Activated CD4-positive, alpha-beta T cell treated with anti-CD3 and anti-CD28 coated beads, Interleukin-2, amount 10 ng/mL, durations not matched to agents 7 days and 5 days (primary cell): ENCODE measurements at places on chromosomes 5 and 9. TPM values are rescaled to one million over a fixed set of nuclear protein-coding genes. Genes with fewer than 3 reads are reported as not detected.

- no peak for DNase-seq
These were observed 602.6 kb upstream of the DAB2 start for GRCh38 chr5:40027400-40027799.

The SARDH gene
- 1.9 TPM for total RNA-seq

The SYNPO gene
- total RNA-seq = 0.08 TPM

- no peak for DNase-seq
These were observed 354.5 kb upstream of the IZUMO3 start for GRCh38 chr9:24900179-24900578.

The PTGDS gene
- 24.0 TPM for total RNA-seq

The TICAM2 gene
- 1.1 TPM for total RNA-seq

DNA sequence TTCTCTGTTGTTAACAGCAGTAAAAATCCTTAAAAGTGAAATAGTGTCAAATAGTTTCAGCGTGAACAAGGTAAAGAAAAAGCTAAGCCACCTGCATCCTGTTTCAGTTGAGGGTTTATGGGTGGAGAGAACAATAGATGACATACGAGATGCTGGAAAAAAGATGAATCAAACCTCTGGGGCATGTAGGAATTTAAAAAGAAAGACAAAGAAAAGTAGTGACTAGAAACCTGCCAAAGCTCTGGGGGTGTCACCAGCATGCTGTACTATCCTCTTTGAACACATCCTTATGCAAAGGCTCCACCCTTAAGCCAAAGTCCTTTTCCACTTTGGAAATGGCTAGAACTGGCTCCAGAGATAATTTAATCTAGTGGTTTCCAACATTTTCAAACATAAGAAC lies 22.2 kb downstream of the SCAI start:
- no peak for DNase-seq

DNA sequence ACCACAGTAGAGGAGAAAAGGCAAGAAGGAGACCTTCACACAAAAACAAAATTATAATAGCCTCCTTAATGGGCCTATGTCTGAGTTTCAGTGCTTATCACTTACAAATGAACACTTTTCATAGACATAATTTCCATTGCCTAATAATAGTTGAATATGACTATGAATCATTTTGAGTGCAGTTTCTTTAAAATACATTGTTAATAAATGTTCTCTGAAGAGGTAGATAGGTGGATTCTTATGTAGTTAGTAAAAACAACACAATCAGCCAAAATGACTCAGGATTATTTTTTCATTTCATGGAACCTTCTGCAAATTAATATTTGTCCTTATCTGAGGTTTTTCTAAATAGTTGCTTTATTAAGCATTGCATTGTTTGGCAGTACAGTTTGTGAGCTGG lies 45.6 kb downstream of the DAPK1 start:
- DNase-seq = no peak

The CYSRT1 gene
- total RNA-seq = 0.72 TPM

The NR2F1-AS1 gene
- total RNA-seq = not detected

GRCh38 chr9:91867740-91868139 lies 82.3 kb downstream of the ROR2 start:
- no peak for DNase-seq

- DNase-seq = no peak
These were observed 111.1 kb downstream of the TLR4 start for GRCh38 chr9:117815315-117815714.

GRCh38 chr5:139745132-139745799 lies 50.3 kb upstream of the PSD2 start:
- DNase-seq = no peak

The WWC1 gene
- total RNA-seq = 0.04 TPM

- DNase-seq = no peak
These were observed 7.3 kb downstream of the ARAP3 start for GRCh38 chr5:141674747-141675146.

- DNase-seq = no peak
These were observed 43.0 kb downstream of the LHFPL2 start for GRCh38 chr5:78605611-78606010.

The FAM114A2 gene
- 19.1 TPM for total RNA-seq

The STC2 gene
- 11.7 TPM for total RNA-seq

DNA sequence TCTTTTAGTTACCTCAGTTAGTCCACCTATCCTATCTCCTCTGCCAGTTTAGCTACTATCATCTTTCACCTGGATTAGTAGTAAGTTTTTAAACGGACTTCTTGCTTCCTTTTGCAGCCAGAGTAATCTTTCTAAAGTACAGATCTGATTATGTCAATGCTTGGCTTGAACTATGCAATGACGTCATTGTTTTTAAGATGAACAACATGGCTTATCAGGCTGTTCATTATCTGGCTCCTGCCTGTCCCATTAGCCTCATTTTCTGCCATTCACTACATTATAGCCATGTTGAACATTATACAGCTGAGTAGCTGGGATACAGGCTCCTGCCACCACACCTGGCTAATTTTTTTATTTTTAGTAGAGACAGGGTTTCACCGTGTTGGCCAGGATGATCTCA lies 98.7 kb downstream of the RANBP17 start:
- no peak for DNase-seq

The SLC27A6 gene
- not detected for total RNA-seq

- DNase-seq = no peak
These were observed 161.1 kb downstream of the TARS1 start for GRCh38 chr5:33601881-33602280.

GRCh38 chr9:13878241-13878711 lies 435.7 kb downstream of the NFIB start:
- DNase-seq = no peak

- DNase-seq = peak; percentile 86
These were observed 679 bp upstream of the KDM4C start for GRCh38 chr9:6757132-6757455.

DNA sequence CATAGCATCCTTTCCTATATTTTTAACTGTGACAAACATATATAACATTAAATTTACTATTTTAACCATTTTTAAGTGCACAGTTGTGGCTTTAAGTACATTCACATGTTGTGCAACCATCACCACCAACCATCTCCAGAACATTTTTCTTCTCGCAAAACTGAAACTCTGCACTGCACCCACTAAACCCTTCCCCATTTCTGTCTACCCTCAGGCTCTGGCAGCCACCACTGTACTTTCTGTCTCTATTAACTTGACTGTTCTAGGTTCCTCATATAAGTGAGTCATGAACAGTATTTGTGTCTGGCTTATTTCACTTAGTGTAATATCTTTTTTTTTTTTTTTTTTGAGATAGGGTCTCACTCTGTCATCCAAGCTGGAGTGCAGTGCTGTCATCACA lies 25.5 kb downstream of the KCNMB1 start:
- DNase-seq = no peak

GRCh38 chr9:23537192-23538066 lies 288.6 kb downstream of the ELAVL2 start:
- DNase-seq = no peak

The GARIN3 gene
- total RNA-seq = not detected

The OR1J1 gene
- total RNA-seq = not detected

DNA sequence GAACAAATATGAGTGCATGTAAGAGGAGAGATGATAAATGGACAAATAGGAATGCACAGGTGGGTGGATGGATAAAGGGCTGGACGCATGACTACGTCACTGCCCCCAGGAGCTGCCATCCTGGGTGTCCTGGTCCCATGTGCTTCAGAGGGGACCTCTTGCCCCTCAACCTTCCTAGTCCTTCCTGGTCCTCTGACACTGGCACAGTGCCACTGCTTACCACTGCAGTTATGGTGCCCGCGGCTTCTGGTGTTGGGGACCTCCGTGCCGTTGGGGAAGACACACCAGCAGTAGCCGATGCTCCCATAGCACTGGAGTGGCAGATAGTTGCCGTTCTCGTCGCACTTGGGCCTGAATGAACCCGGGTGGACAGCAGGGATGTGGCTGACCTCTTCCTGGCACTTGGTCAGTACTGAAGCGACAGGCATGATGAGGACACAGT lies 9.8 kb downstream of the CD74 start:
- no peak for DNase-seq

- no peak for DNase-seq
These were observed 22.7 kb downstream of the MED27 start for GRCh38 chr9:132056717-132057560.

- no peak for DNase-seq
These were observed 108.4 kb downstream of the PSD2 start for GRCh38 chr5:139903795-139904565.

GRCh38 chr9:95731876-95732275 lies 143.6 kb upstream of the ERCC6L2 start:
- no peak for DNase-seq

DNA sequence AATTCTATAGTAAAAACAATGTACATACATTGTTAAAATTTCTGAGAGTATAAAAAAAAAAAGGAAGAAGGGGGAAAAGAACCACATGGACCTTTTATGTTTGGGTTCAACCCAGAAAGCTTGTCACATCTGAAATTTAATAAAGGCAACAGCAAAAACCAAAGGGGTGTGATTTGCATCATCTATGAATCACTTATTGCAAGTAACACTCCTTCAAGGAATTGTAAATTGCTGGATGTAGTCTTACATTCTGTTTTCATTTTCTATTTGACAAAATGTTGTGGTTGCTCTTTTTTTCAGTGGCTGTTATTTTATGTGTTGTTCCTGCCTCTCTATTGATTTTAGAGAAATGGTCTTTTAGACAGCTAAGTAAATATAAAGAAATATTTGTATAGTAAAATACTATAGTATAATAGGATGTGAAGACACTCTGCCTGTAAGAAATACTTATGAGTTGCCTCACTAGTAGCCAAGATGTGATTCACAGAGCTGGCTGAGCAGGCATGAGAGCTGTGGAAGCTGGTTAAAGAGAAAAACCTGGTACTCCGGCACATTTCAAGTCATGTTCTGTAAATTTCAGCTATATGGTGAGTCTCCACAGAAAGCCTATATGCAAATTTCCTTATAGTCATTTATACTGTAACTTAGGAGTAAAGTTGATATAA lies 131.1 kb upstream of the CNTLN start:
- no peak for DNase-seq

- no peak for DNase-seq
These were observed 291.2 kb downstream of the ARHGAP26 start for GRCh38 chr5:143061161-143061945.

The RNF224 gene
- total RNA-seq = not detected

The OR1J2 gene
- not detected for total RNA-seq

GRCh38 chr5:117547192-117547591 lies 972.6 kb upstream of the SEMA6A start:
- DNase-seq = no peak

- no peak for DNase-seq
These were observed 3.3 kb upstream of the PURA start for GRCh38 chr5:140110646-140110957.

- DNase-seq = no peak
These were observed 80.6 kb downstream of the FBXO4 start for GRCh38 chr5:42005561-42006153.

The BAAT gene
- not detected for total RNA-seq

- no peak for DNase-seq
These were observed 156.1 kb upstream of the ADAMTSL1 start for GRCh38 chr9:18317896-18318295.

- DNase-seq = no peak
These were observed 227.3 kb upstream of the ITGA1 start for GRCh38 chr5:52560366-52560765.

- DNase-seq = no peak
These were observed 373.1 kb upstream of the WWC1 start for GRCh38 chr5:167918184-167918812.

DNA sequence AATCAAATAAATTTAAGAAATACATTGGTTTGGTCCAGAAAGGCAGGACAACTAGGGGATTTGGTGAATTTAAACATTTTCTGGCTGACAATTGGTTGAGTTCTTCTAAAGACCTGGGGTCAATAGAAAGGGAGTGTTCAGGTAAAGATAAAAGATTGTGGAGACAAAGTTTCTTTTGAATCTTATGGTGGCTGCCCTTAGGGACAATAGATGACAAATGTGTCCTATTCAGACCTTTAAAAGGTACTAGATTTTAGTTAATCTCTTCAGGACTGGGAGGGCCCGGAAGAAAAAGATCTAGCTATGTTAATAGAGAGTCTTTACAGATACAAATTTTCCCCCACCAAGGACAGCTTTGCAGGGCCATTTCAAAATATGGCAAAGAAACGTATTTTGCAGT lies 35.9 kb downstream of the PLEKHG4B start:
- DNase-seq = no peak

DNA sequence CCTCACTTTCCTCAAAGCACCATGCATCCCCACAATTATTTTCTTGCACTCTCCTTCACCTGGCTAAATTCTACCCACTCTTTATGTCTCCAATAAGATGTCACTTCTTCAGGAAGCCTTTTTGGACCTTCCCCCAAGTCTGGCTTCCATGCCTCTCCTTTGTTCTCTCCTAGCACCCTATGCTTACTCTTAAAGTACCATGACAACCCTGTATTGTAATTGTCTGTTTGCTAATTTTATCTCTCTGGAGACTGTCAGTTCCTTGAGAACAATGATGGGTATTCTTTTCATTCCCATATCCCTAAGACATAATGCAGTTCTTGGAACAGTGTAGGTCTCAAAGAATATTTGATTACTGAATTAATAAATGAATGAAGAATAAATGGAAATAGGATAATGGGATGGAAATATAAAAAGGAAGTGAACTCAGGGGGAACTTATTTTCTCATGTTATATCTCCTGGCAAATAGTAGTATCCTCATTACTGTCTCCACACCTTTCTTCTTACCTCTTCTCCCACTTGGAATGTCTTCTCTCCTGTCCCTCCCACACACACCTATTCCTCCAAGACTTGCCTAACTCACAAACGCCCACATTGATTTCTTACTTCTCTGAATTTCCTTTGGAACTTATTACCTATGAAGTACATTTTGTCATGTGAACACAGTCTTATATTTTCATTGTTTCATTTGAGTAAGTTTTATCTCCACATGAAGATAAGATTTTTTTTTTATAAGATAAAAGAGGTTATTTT lies 499.1 kb downstream of the NFIB start:
- DNase-seq = no peak

GRCh38 chr5:129125819-129126218 lies 31.3 kb downstream of the ISOC1 start:
- DNase-seq = no peak

The TBC1D13 gene
- 18.4 TPM for total RNA-seq

DNA sequence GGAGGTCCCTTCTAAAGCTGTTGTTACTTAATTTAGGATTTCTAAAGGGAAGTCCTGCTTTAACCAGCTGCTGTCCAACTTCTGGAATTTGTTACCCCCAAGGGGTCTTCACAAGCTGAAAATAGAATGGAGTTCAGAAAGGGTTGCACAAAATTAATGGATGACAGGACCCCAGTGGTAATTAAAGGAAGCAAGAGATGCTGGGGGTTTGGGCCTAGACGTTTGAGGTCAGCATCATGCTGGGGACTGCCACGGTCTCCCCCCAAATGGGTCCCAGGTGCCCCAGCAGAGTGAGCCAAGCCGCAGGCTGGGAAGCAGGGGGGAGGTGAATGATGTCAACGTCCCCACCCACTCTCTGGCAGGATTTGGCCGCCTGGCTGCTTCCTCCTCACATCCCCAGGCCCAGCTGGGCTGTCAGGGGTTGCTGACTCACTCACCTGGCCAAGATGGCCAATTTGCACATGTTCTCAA lies 97.5 kb upstream of the ARAP3 start:
- DNase-seq = no peak

GRCh38 chr5:124973661-124974060 lies 227.2 kb upstream of the ZNF608 start:
- DNase-seq = no peak
